ENCODE measurements at places on chromosomes 7 and 10.

GRCh38 chr7:78703391-78703790 lies 750.1 kb downstream of the MAGI2 start:
- DNase-seq, result no peak

DNA sequence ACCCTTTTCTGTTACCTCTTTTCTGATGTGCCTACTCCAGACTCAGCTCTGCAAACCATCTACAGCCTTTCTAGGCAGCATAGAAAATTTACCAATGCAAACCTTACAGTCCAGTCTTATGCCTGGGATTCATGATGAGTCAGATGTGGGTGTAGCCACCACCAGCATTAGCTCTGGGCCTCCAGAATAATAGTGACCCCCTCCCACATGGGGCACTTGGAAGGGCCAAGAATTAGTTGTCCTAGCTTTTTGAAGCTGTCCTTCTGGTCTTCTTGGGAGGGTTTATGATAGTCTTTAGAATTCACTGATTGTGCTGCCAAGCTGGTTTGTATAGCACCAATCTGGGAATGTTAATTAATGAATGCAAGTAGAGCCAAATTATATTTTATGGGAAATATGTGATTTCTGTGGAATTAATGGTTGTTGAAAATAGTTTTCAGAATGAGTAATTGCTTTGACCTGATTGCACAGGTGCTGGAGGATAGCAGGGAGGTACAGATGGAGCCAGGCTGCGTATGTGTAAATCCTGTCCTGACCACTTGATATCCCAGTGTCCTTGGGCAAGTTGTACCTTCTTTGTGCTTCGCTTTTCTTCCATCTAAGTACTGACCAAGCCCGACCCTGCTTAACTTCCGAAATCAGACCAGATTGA lies 94.8 kb downstream of the CPED1 start:
- DNase-seq, result no peak

- DNase-seq, result no peak
Measured at GRCh38 chr10:97687785-97688781, 1.0 kb upstream of the AVPI1 start.

- DNase-seq, result no peak
Measured at GRCh38 chr7:63044721-63045120, 953.9 kb upstream of the ZNF722 start.

DNA sequence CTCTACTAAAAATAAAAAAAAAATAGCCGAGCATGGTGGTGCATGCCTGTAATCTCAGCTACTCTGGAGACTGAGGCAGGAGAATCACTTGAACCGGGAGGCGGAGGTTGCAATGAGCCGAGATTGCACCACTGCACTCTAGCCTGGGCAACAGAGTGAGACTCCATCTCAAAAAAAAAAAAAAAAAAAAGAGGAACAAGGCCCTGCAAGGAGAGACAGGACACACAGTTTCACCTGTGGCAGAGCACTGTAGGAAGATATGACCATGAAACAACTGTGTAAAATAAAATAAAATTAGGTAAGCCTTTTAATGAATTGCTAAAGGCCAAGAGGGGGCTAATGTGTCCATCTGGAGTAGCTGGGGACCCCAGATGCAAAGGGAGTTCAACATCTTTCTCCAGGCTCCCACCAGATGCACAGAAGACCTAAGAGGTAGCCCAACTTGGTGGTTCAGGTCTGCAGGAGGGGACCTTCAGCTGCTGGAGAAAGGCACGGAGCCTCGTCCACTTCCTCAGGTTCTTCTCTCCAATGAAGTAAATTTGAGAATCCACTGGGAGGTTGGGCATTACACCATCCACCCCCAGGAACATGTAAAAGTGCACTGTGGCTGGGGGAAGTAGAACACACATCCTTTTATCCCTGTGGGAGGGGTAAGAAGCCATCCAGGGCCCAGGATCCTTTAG lies 12.7 kb downstream of the PPIF start:
- DNase-seq, result no peak

DNA sequence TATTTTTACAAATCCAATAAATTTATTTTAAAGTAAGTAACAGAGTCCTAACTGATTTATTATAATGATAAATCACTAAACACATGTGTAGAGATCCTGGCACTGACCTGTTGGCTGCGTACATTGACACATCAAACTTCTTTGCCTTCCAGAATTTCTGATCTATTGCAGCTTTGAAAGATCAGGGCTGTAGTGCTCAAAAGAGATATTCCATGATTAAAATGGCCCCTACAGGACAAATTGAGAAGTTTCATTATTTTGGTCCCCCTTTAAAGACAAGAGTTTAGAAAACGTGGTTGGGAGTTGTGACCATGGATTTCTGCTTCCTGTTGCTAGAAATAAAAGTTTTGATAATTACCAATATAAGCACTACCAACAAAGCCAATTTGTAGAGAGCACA lies 87.7 kb upstream of the PDK4 start:
- no peak for DNase-seq
